ENCODE measurements at places on chromosomes 7 and 10.

- no peak for DNase-seq
Observed at GRCh38 chr7:128781126-128781525, 5.5 kb upstream of the OPN1SW start.

DNA sequence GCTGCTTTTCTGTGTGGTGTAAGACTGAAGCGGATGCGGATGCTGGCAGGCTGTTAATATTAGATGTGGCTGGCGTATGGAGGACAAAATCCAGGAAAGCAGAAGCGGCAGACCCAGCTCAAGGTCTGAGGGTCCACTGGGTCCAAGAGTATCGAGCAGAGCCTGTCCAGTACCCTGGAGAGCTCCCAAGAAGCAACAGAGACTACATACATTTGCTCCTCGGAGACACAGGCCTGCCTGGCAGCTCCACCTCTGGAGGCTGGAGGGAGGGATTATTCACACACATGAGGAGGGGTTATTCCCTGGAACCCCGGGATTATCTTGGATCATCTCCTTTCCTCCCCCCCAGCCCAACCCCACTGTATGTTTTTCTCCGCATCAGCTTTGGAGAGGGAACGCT lies 31.3 kb upstream of the LOXL4 start:
- DNase-seq, result no peak

- no peak for DNase-seq
Observed at GRCh38 chr7:121961089-121961867, 88.3 kb downstream of the PTPRZ1 start.

- no peak for DNase-seq
Observed at GRCh38 chr10:119413471-119414080, 128.9 kb downstream of the RGS10 start.

DNA sequence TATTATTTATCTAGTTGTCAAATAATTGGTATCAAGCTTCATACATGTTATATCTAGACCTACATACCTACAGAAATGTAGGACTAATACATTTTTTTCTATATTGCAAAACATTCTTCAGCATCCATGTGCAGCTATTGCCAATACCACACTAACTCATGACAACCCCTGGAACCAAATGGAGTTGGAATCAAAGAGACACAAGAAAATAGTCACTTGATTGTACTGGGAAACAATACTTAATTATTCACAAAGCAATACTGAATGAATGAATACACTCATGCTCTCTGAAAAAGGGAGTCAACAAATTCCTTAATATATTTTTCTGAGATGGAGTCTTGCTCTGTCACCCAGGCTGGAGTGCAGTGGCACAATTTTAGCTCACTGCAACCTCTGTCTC lies 10.4 kb upstream of the CFAP43 start:
- no peak for DNase-seq

- DNase-seq, result no peak
Observed at GRCh38 chr7:131554880-131555516, 1.4 kb downstream of the PODXL start.

DNA sequence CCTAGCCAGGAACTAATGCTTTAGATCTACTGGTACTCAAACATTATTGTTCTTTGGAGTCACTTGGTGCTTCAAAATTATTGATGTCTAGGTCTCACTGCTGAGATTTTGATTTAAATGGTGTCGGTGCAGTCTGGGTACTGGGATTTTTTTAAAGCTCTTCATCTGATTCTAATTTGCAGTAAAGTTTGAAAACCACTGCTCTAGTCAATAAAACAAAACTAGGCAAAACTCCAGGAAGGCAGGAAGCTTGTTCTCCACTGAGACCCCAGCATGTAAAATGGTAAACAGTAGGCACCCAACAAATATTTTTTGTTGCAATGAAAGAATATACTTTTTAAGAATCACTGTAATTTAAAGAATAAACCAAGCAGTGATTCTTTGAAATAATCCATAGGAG lies 49.7 kb downstream of the ADD3 start:
- no peak for DNase-seq

DNA sequence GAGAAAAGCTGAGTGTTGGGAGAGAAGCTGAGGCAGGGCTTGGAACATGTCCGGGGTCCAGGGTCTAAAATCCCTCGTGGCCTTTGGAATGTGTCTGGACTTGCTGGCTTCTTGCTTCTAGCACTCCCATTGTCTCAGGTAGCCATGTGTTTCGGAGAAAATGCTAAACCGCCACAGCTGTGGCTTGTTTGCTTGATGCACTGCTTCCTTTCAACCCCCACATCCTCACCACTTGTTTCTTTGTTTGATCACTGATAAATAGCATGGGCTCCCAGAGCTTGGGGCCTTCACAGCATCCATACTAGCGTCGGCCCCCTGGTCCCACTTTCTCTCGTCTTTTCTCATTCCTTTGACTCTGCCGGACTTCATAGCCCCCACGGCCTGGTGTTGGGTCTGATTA lies 102.7 kb downstream of the ANKRD26 start:
- no peak for DNase-seq

- no peak for DNase-seq
Observed at GRCh38 chr10:29210266-29210868, 78.5 kb upstream of the LYZL1 start.

GRCh38 chr10:131571865-131572264 lies 260.3 kb upstream of the TCERG1L start:
- DNase-seq, result no peak

DNA sequence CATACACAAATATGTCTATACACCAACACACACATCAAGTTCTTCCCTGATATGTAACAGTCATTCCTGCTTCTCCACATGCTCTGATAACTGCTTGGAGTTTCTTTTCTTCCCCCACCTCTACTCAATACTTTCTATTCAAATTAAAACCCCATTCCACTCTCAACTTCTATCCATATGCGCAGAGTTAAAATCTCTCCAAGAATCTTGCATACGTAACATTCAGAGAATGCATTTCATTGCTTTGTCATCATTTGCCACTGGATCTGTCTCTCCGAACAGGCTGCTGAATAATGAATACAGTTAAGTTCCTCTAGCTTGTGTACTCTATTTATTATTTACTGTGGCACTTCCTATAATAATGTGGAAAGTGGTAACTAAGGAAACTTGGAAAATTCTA lies 68.8 kb downstream of the DGKB start:
- no peak for DNase-seq

- no peak for DNase-seq
Observed at GRCh38 chr7:46932676-46933424, 649.1 kb downstream of the TNS3 start.

GRCh38 chr10:113626809-113627355 lies 37.0 kb downstream of the NRAP start:
- no peak for DNase-seq

DNA sequence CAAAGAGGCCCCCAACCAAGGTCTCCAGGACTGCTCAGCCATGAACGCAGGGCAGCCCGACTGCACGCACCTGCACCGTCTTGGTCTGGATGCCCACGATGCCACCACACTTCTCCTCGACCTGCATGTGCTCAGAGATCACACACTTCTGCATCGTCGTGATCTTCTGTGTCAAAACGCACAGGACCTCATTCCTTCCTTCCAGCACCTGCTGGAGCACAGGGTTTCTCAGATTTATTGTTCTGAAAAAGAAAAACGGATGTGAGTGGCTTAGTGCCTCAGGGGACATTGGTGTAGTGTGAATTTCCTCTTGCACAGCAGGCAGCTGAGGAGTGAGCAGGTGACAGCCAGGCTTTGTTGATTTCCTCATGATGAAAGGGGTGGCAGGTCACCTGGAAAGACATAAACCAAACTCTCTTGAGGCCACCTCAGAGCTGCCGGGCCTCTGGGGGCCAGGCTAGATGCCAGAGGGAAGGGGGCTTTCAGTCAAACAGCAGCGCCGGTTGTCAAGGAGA lies 38.2 kb downstream of the GSDME start:
- DNase-seq, result no peak

- no peak for DNase-seq
Observed at GRCh38 chr7:111080495-111081105, 10.3 kb upstream of the LRRN3 start.

DNA sequence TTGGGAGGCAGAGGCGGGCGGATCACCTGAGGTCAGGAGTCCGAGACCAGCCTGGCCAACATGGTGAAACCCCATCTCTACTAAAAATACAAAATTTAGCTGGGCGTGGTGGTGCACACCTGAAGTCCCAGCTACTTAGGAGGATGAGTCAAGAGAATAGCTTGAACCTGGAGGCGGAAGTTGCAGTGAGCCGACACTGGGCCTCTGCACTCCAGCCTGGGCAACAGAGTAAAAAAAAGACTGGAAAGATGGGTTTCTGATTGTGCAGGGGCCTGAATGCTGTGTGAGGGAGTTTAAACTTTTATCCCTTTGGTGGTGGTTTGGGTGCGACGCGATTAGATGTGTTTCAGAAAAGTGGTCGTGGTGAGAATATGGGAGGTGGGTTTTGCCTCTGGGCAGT lies 1.8 kb downstream of the CHST12 start:
- DNase-seq, result no peak

GRCh38 chr7:19705663-19706062 lies 3.2 kb downstream of the POLR1F start:
- no peak for DNase-seq

GRCh38 chr7:97064972-97065587 lies 40.4 kb upstream of the DLX5 start:
- peak; percentile 4 for DNase-seq

- no peak for DNase-seq
Observed at GRCh38 chr7:20577441-20578071, 37.9 kb upstream of the ABCB5 start.

- no peak for DNase-seq
Observed at GRCh38 chr10:132434405-132435005, 37.5 kb downstream of the PWWP2B start.

DNA sequence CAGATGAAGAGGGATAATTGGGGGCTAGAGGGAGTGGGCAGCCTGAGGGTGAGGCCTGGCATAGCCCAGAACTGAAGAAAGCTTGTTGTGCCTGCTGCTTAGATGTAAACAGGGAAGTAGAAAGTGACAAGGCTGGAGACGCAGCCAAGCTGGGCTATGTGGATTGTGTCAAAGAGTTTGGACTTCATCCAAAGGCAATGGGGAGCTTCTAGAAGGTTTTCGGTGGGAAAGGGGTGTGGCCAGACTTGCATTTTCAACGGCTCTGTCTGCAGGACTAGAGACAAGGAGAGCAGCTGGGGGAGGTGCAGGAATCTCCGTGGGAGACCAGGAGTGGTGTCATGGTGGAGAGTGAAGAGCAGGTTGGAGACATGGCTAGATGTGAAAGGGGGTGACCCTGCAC lies 48.8 kb downstream of the GOLGA7B start:
- no peak for DNase-seq

DNA sequence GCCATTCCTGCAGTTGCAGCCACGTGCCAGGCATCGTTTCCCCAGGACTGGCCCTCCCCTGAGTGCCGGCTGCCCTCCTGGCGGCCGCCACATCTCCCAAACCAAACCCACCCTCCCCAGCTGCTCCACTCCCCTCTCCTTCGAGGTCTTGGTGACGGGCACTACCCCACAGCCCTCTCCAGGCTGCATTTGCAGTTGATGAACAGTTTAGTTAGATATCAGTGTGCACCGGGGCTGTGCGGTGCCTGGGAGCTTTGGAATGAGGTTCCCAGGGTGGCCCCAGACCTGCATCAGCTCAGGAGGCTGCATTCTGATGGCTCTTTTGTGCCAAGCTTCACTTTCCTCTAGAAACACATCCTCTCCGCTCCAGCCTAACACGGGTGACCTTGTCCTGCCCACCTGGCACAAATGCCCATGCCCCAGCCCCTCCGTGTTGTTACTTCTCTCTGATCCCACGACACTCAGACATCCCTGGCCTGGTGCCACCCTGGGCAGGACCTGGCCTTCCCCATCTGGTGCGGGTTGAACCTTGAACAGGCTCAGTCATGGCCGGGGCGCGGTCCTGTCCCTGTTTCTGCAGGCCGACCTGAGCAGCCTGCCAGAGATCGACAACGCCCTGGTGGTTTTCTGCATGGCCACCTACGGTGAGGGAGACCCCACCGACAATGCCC lies 14.5 kb downstream of the TMEM120A start:
- DNase-seq, result no peak

GRCh38 chr7:1093916-1094508 lies 6.1 kb downstream of the GPER1 start:
- DNase-seq, result no peak

DNA sequence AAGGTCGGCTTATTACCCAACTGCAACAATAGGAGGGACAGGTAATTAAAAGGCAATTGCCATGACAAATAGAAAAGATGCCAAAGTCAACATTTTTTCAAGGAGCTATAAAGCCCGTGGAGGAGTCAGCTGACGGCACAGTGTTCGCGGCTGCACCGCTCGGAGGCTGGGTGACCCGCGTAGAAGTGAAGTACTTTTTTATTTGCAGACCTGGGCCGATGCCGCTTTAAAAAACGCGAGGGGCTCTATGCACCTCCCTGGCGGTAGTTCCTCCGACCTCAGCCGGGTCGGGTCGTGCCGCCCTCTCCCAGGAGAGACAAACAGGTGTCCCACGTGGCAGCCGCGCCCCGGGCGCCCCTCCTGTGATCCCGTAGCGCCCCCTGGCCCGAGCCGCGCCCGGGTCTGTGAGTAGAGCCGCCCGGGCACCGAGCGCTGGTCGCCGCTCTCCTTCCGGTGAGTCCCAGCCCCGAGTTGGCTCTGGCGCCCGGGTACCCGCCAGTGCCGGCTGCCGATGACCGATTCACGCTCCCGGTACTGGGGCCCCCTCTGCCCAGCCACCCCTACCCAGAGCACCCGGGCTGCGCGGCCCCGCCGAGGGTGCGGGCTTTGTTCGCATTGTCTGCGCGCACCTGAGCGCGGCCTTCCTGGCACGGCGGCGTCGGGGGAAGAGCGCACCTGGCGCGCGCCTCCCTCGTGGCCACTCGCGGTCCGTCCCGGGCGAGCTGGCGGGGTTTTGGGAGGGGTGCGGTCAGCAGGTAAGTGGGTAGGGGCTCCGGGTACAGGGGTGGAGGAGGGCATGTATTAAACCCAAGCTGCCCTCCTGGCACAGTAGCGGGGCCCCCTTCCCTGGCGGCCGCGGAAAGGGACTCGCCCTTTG lies at the start of gene VWA2:
Gene VWA2 (plus strand): TSS at position 138 of the 877 bp plus-strand sequence. CDS start 9,460 bp downstream, outside the sequence.
- DNase-seq, result no peak

GRCh38 chr10:90969121-90969534 lies 48.2 kb upstream of the ANKRD1 start:
- no peak for DNase-seq

- DNase-seq, result no peak
Observed at GRCh38 chr10:31343009-31343408, 24.0 kb downstream of the ZEB1 start.

DNA sequence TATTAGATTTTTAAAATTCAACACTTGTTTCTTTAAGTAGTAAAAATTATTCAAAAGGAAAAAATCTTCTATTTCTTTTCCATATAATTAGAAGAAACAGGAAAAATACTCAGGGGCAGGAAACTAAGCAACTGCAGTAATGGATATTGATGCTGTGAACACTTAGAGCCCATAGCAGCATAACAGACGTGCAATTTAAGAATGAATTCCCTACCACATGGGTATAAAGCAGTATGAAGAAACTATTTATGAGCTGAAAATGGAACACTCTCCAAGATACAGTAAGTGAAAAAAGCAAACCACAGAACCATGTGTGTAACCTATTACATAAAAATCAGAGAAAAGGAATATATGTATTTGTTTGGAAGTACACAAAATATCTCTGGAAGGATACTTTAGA lies 30.8 kb downstream of the ARHGAP19 start:
- DNase-seq, result no peak
